Vagina (tissue), 2 donors: ENCODE measurements at places on chromosomes 7 and 10. TPM values are rescaled to one million over a fixed set of nuclear protein-coding genes. Genes with fewer than 3 reads are reported as not detected.

MUC3A gene
- 0.49 TPM for total RNA-seq

- DNase-seq: no peak
Measured at GRCh38 chr7:127882313-127882920, 148.8 kb downstream of the LRRC4 start.

GRCh38 chr10:15748126-15748525 lies 28.4 kb upstream of the ITGA8 start:
- no peak for DNase-seq

- no peak for DNase-seq
Measured at GRCh38 chr10:96556003-96556402, 30.8 kb downstream of the TM9SF3 start.

NACAD gene
- total RNA-seq: 9.6 TPM

GRCh38 chr10:43856299-43856698 lies 207.6 kb upstream of the ZNF32 start:
- no peak for DNase-seq

- no peak for DNase-seq
Measured at GRCh38 chr10:13439313-13440184, 89.3 kb downstream of the BEND7 start.

MCM7 gene
- total RNA-seq: 35.1 TPM

DNA sequence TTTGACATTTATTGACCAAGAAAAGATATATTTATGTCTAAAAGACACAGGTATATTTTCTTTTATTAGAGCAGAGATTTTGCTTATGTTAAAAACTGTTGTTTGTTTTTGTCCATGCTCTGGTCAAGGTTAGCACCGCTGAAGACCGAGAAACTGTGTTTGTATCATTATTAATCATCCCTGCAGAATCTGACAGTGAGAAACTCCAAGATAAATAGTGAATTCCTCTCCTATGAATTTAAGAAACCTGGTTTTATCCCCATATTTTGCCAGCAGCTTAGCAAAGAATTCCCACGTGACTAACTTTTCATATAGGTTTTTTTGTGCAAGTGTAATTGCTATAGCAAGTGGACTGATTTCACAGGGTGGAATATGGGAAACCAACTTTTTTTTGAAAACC lies 77.6 kb downstream of the FRMD4A start:
- DNase-seq: no peak

DNA sequence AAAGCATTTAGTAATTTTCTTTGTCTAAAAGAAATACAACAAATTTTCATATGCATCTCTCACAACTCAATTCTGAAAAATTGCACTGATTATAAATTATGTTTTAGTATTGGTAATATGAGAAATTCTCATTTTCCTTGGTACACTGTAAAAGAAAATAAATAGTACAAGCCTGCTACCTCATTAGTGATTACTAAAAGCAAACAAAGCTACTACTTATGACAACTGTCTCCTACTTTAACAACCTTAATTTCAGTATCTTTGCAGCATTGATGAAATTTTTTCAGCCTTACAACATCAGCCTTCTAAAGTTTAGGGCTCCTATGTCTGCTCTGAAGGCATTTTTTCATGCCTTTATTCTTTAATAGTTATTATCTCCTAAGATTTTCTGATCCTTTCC lies 65.7 kb downstream of the MINDY3 start:
- no peak for DNase-seq

NXPH1 gene
- total RNA-seq: 0.25 TPM

GRCh38 chr7:141097430-141097829 lies 23.6 kb downstream of the TMEM178B start:
- DNase-seq: no peak

PON1 gene
- total RNA-seq: not detected

DNA sequence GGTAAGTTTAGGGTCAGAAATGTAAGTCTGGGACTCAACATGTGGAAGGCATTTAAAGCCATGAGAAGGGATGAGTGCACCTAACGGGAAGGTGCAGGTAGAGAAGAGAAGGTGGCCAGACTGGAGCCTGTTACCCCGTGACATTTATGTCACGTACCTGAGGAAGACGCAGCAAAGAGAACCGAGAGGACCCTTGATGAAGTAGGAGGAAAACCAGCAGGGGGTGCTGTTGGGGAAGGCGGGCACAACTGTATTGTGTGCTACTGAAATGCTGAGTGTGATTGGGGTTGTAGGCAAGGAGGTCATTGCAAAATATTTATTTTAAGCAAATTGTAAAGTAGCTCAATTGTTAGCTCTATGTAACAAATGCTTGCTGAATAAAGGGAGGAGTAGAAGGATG lies 338.2 kb upstream of the PRKCQ start:
- no peak for DNase-seq

DNA sequence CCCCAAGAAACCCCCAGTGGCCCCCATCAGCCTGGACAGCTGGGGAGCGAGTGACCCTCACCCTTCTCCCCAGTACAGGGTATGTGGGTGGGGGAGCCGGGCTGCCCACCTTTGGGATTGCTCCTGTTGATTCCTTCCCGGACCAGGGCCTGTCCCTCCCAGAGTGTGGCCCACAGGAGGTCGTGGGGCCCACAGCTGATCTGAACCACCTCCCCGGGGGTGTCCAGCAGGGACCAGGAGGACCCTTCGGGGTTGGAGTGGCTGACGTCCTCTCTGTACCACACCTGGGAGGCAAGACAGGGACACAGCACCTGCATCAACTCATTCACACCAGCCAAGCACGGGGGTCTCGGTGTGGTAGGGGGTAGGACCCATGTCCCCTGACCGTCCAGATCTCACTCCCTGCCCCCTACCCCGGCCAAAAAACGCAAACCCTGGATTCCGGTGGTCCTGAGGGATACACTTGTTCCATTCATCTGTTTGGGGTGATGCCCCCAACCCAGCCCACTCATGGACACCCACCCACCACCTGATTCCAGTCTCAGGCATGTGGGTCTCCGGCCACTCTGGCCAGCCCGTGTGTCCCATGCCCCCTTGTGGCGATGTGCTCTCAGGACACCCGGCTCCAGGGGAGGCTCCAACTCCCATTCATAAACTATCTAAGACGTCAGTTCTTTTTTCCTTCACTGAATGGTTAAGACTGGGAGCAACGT lies 10.9 kb downstream of the TECPR1 start:
- DNase-seq: peak; percentile 72

BBS9 gene
- total RNA-seq: 31.2 TPM

DNA sequence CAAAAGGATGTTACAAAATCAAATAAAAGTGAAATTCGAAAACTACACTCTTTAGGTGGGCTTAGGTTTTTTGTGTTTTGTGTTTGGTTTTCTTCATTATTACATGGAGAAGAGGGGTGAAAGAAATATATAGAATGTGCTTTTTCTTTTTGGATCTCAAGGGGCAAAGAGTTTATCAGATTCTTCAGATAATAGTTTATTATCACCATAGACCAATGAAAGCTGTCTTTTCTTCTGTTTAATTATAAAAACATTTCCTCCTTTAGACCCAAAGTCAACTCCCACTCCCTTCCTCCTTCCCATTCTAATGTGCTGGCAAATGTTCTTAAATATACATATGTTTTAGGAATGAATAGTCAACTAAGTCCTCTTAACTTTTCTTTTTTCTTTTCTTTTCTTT lies 167.6 kb downstream of the AKR1D1 start:
- DNase-seq: no peak

SP8 gene
- total RNA-seq: 2.9 TPM

VWA2 gene
- 2.9 TPM for total RNA-seq

- no peak for DNase-seq
Measured at GRCh38 chr10:109616359-109616980, 306.8 kb downstream of the XPNPEP1 start.

GRCh38 chr10:9229702-9230244 lies 1175.3 kb downstream of the GATA3 start:
- no peak for DNase-seq

GRCh38 chr10:93152136-93152535 lies 78.4 kb downstream of the CYP26A1 start:
- no peak for DNase-seq

LRRN3 gene
- total RNA-seq: 0.98 TPM

DNA sequence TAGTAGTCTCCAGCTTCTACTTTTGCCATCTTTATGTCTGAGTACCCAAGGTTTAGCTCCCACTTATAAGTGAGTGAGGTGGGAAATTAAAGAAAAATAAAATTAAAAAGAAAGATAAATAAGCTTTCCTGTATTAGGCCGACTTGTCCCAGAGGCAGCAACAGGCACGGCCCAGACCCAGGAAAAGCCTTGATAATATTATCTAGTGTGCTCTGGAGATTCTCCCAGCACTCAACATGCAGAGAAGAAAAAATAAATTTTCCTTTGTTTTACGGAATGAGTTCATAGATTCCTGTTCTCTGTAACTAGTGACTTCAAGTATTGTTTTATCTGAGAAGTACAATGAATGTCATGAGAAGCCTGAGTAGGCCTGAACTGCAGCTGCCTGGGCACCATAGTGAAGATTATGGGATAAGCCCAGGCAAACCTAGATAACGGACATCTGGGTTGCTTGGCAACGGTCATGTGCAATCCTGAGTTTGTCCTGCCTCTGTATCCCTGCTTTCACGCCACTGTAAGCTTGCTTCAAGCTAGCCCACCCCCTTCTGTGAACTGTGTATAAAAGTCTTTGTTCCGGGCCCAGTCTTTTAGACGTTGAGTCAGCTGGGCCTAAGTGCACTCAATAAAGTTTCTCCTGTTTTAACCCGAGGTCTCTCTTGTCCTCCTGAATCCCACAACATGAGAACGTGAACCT lies 6.4 kb downstream of the ATE1 start:
- DNase-seq: no peak

DNA sequence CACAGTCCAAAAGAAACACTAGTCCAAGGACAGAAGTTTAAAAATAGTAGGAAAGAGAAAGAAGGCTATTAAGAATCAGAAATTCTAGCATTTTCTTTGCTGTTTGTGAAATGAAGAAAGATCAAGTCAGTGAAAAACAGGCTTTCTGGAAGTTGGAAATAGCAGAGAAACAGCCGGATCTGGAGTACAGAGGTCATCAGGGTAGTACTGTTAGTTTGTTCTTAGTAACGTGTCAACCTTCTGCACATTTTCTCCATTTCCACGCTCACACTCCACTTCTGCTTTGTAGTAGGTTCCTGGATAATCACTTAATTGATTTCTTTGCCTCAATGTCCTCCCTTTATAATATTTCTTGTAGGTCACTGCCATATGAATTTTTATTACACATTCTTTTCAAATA lies 322.6 kb downstream of the PCLO start:
- DNase-seq: no peak

GRCh38 chr10:29820890-29821461 lies 186.2 kb upstream of the SVIL start:
- DNase-seq: no peak

C10orf71 gene
- not detected for total RNA-seq

DNA sequence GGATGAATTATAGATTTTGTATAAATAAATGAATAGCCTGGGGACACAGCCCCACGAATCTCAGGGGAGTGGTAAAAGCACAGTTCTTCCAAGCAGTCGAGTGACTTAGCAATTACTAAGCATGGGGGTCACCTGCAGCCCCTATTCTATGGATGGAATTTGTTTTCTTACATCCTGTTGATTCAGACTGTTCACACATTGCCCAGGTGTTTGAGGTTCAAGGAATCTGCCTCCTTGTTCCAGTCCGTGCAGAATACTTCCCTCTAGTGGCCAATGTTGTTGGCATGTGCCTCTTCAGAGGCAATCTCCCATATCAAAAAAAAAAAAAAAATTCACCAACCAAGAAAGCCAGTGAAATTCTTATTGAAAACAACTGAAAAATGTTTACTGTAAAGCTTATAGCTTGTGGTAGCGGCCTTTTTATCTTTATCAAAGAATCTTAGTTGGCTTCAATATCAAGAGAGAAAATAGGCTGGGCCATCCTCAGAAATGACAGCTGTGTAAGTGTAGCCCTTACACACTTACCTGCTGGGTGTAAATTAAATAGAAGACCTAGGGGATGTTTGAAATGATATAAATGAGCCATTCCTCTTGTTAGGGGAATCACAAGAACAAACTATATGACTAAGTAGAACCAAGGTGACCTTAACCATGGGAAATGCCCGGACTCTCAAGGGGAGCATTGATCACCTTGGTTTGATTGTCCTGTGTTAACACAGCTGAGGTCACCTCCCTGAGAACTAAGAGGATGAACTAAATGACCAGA lies 7.8 kb downstream of the LIPM start:
- no peak for DNase-seq

DNA sequence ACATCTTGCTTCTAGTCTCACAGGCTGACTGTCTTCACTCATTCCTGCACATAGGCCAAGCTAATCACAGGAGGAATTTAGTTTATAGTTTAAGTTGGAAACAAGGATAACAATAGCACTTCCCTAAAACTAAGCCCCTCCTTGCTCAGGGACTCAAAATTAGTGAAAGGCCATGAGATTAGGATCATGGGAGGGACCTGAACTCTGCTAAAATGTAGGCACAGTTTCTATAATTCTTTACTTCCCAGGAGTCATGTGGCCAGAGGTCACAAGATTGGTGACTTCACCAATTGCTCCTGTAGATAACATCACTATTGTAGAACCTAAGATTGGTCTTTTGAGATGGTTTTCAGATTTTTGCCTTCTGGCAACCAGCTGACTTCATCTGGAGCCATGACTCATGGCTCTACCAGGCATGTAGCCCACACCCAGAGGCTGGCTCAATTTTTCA lies 14.8 kb upstream of the UPP1 start:
- DNase-seq: no peak

DNA sequence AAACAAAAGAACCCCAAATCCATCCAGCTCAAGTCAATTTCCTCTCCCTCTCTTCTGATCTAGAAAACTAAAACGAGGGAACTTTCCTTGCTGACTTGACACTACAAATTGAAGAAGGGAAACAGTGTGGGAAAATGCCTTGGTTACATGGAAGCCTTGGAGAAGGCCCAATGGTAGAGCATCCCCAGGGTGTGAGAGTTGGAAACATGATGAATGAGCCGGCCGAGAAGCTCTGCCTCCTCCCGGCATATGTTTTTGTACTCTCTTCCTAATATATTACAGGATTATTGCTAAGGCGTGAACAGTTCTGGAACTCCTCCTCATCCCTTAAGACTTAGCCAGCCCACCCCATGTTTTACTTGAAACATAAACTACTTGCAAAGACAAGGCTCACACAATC lies 618.2 kb upstream of the MGMT start:
- DNase-seq: no peak

GRCh38 chr10:1094112-1095057 lies 38.2 kb downstream of the WDR37 start:
- DNase-seq: peak; percentile 90

GSTO2 gene
- total RNA-seq: 13.8 TPM

GRCh38 chr7:292826-293225 lies 2.9 kb downstream of the FOXL3 start:
- DNase-seq: no peak

- DNase-seq: no peak
Measured at GRCh38 chr7:133646472-133647315, 393.8 kb downstream of the EXOC4 start.

HOXA2 gene
- 2.0 TPM for total RNA-seq

- DNase-seq: no peak
Measured at GRCh38 chr10:91634898-91635297, 2.0 kb upstream of the PPP1R3C start.

GRCh38 chr7:131124867-131125266 lies 202.8 kb upstream of the MKLN1 start:
- DNase-seq: no peak

GRCh38 chr10:52994370-52994769 lies 221.8 kb upstream of the MBL2 start:
- DNase-seq: no peak

ADAM8 gene
- 11.0 TPM for total RNA-seq
